Activated CD8-positive, alpha-beta memory T cell treated with anti-CD3 and anti-CD28 coated beads, Interleukin-2, amount 50 U/mL, for 4 hours (primary cell): ENCODE measurements at places on chromosomes 13 and 19.

DNA sequence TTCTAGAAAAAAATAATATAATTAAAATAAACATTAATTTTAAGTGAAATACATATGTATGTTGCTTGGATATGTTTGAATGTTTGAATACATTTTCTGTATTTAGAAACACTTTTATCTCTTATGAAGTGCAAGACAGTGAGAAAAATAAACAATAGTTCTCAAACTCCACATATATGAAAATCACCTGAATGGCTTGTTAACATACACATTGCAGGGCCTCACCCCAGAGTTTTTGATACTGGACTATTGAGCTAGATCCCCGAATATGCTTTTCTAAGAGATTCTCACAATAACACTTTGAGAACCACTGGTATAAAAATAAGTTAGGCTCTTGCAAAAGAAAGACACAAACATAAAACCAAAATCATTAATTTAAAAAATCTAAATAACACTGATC is 1570.3 kb upstream of the PRR20A start:
- no peak for DNase-seq

- no peak for DNase-seq
Observed at GRCh38 chr13:31110169-31110568, 51.5 kb downstream of the HSPH1 start.

GRCh38 chr19:33812388-33813330 is 16.0 kb downstream of the KCTD15 start:
- no peak for DNase-seq

GRCh38 chr19:29672933-29673336 is 7.7 kb downstream of the PLEKHF1 start:
- peak; percentile 85 for DNase-seq

DNA sequence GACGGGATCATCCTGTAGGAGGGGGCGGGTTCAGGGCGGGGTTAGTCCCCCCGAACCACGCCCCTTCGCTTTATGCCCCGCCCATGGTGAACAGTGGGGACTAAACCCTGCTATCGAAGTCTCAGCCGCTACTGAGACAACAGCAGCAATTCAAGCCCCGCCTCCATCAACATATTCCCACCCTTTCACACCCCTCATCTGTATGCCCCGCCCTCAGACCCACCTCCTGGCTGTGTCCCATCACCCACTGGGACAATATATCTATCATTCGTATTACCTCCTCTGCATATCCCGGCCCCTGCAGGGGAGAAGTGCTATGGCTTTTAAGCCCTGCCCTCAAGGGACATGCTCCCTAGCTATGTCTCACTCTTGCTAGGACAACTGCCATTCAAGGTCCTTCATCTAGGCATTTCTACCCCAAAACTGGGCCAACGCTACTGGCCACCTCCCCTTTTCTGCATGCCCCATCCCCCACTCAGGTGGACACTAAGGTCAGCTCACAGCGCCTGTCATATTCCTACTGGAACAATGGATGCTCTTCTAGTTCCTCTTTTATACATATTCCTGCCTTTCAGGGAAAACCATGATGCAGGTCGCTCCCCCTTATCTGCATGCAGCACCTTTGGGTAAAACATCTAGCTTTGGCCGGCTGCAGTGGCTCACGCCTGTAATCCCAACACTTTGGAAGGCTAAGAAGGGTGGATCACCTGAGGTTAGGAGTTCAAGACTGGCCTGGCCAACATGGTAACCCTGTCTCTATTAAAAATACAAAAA is 11.9 kb downstream of the LRFN1 start:
- no peak for DNase-seq

- no peak for DNase-seq
Observed at GRCh38 chr13:113904411-113904810, 40.5 kb upstream of the GAS6 start.

- DNase-seq: no peak
Observed at GRCh38 chr13:114099191-114099590, 33.2 kb downstream of the RASA3 start.

DNA sequence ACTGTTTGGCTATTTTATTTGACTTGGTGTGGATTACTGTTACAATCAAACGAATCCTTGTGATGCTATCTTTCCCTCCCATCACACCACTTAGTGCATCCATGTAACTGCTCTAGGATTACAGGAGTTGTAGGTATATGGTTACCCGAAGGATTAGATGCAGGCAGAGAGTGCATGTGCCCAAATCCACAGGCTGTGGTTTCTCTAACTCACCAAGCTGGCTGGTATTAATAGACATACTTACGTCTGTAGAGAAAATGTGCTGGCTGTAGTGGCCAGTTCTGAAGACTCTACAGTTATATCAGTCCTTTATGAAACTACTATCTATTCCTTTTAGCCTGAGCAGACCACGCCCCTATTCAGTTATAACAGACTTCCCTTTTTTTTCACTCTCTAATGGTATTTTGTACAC is 1.1 kb upstream of the HMGB1 start:
- DNase-seq: no peak

GRCh38 chr13:107834717-107835116 is 380.6 kb downstream of the LIG4 start:
- no peak for DNase-seq

GRCh38 chr13:105721016-105721415 is 814.4 kb downstream of the EFNB2 start:
- no peak for DNase-seq

DNA sequence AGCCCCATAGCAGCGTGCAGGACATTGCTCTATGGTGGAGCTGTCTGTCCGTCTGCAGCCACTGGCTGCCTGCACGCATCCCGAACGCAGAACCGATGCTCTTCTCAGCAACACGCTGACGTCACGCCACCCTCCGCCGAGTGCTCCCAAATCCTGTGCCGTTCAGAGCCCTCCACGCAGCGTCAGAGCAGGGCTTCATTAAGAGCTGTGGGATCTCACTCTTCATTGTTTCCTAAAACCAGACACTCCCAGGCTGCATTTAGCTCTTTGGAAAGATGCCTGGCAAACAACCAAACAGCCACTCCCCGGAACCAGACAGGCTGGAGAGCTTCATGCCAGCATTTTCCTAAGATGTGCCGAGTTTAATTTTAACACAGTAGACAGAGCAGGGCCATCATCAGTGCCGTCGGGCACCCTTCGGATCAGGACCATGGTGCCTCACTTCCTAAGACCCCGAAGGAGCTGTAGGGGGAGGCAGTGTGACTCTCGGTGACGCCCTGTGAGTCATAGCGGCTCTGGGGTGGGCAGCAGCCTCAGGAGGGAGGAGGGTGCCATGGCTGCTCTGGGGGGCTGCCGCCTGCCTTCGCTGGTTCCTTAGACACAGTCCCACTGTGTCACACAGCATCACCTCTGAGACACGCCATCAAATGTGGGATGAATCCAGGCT is 131.5 kb upstream of the MCF2L start:
- DNase-seq: no peak

- no peak for DNase-seq
Observed at GRCh38 chr19:5343848-5344247, 3.2 kb upstream of the PTPRS start.

GRCh38 chr13:102708991-102709390 is 14.1 kb upstream of the METTL21C start:
- DNase-seq: no peak

DNA sequence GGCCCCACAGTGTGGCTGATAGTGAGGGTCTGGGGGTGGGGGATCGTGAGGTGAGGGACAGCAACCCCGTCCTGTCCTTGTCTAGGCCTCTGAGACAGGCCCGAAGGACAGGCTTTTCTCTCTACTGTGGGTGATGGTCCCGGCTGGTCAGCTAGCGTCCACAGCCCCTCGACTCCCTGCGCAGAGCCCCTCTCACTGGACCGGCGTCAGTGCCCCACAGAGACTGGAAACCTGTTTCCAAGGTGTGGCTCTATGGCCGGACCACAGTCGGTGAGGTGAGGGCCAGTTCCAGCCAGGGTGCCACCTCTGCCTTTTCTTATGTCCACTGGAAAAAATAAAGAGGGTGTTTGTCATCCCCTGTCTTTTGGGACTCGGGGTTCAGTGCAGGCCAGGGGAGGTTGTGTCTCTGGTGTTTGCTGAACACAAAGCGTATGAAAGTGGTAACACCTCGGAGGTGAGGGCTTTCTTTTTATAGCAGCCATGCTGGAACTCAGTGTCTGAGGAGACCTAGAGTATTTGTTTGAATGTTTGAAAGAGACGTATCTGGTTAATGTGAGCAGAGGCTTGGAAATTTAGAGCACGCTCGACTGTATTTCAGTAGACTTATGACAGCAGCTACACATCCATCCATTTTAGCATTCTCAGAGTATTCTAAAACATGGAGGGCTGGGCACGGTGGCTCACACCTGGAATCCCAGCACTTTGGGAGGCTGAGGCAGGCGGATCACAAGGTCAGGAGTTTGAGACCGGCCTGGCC is 22.8 kb downstream of the ATP11A start:
- no peak for DNase-seq

DNA sequence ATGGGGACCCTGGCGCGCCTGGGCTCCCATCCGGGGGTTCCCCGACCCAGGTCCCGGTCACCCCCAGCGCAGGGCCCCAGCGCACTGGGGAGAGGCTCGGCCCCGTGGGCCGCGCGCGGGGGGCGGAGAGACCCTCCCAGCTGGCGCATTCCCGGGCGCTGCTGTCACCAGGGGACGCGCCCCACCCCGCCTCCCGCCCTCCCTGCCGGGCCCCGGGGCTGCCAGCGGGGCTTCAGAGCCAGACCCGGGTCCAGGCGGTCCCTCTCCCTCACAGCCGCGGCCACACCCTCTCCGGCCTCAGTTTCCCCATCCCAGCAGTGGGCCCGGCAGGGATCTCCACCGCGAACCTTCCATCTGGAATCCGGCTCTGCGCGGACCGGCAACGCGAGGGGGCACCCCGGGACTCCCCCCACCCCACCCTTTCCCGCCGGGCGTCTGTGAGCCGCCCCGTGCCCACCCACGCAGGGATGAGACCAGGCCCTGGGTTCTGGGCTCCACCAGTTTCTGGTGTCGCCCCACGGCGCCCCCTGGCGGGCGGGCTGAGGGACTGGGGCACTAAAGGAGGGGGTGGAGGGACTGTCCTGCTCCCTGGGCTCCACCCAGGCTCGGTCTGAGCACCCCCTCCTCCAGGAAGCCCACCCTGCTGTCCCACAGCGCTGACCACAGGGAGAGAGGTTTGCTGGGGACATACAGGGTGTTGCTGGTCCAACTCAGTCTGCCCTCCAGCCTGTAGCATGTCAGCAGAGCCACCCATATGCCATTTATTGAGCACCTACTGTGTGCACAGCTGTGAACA is 878 bp upstream of the ADAMTSL5 start:
- peak; percentile 68 for DNase-seq

DNA sequence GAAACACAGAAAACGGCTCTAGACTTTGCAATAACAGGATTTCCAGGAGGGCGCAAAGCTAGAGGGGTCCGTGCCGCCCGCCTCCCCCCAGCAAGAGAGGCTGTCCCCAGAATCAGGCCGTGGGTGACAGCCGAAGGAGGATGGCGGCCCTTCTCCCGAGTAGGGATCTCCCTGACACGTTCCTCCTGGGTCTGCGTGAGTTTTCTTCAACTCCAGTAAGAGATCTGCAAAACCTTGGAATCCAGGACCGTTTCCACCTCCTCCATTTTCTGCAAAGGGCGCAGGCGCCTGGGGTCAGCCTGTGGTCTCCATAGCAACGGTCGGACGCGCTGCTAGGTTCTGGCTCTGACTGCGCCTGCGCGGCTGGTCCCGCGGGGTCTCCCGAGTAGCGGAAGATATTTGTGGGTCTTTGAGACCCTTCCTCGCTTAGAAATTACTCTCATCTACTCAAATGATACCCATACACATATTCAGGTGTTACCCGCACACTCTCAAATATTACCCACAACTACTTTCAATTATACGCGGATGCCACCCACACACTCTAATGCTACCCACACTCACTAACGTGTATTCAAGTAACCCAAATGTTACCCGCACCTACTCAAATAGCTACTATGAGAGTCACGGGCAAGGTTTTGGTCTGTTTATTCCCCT is 2.1 kb downstream of the PNMA8C start:
- DNase-seq: peak; percentile 29

DNA sequence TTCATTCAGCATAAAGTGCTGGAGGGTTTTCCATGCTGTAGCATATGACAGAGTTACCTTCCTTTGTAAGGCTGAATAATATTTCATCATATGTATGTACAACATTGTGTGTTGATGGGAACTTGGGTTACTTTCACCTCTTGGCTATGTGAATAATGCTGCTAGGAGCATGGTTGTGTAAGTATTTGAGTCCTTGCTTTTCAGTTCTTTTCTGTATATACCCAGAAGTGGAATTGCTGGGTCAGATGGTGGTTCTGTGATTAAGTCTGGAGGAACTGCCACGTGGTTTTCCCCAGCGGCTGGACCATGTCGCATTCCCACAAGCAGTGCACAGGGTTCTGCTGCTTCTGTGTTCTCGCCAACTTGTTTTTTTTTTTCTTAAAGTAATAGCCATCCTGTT is 101.2 kb upstream of the TEX29 start:
- no peak for DNase-seq

DNA sequence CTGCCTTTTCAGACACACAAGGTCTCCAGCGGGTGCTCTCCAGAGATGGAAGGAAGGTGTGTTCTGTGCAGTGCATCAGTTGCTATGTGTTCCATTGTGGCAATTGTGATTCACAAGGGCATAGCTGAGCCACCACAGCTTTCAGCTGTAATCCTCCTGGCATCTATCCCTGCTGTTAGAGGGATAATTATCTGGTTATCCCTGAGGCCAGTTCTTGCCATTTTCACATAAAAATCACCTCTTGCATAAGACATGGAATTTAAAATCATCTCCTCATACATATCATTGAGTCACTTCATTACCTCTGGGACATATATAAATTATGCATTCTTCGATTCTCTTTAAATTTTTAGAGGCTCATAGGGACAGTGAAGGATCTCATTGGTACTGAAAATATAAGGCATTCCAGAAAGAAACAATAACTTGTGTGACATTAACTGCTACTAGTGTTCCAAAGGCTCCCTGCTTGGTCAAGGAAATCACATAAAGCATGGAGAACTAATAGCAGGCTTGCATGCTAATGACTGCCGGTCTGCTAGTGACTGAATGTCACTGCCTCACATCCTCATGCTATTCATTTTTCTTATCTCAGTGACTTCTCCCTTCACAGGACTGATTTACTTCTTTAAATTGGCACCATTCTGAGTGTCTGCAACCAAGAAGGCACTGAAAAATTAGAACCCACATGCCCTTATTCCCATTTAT is 214.0 kb downstream of the ENOX1 start:
- no peak for DNase-seq

DNA sequence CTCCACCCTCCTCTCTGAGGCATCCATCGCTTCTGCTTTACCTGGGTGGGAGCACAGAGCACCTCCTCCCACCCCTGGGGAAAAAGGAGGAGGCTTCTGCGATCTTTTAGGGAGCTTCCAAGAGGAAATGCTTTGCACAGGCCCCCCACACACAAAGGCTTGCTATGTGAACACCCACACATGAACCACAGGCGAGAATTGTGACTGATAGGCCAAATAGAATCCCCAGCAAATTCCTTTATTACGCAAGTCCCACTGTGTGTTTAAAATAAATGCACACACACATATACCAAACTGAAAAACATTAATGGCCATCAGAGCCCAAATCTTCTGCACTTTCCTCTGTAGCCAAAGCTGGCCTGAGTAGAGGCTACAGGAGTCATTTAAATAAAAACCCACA is 50.6 kb downstream of the HSPH1 start:
- DNase-seq: no peak

- DNase-seq: no peak
Observed at GRCh38 chr13:98252931-98253470, 75.9 kb upstream of the RNF113B start.

- DNase-seq: peak; percentile 77
Observed at GRCh38 chr19:16143399-16144215, at the start of gene HSH2D. Gene HSH2D, plus strand, starts transcription at chr19:16143685. Its CDS starts 5,066 bp downstream, at chr19:16148751.

- no peak for DNase-seq
Observed at GRCh38 chr19:55119053-55119452, 1.6 kb upstream of the PPP1R12C start.

GRCh38 chr13:44765001-44765471 is 188.9 kb upstream of the TSC22D1 start:
- no peak for DNase-seq

- DNase-seq: peak; percentile 22
Observed at GRCh38 chr13:34942732-34943435, 814 bp downstream of the NBEA start.
